ENCODE measurements at places on chromosomes 12 and 14.

DNA sequence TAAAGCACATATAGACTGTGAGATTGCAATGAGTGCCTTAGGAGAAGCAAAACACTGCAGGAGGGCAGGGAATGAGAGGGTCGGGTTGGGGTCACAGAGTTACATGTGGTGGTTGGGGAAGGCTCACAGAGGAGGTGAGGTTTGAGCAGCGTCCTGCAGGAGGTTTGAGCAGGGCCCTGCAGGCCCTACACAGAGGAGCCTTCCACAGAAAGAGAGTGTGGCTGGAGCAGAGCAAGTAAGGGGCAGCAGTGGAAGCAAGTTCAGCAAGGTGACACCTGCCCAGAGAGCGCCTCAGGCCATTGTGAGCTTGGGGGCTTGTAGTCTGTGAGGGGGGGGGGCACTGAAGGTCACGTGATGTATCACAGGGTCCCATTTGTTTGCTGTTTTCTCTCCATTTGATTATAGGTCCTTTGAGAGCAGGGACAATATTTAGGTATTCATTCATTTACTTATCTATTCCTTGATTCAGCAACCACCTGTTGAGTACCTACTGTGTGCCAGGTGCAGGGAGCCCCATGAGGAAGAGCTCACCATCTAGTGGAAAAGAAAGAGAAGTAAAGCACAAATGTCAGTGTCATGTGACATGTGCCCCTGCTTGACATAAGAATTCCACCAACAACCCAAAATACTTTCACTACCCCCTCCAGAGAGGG, 56.6 kb downstream of the GALNT16 start:
- no peak for DNase-seq

DNA sequence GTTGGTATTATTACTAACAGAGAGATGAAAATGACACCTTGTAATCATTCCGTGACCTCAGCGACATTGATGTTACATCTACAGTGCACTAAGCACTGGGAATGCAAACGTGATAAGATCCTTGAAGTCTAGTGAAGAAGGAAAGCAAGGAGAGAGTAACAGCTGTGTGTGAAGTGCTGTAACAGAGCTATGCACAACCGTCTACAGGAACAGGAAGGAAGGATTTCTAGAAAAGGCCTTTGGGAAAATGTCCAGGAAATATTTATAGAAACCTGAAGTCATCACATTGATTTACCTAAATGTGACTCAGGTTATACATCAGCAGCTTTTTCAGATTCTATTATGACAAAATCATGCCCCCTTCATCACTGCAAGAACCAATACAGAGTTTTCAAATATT, 304.2 kb upstream of the AMIGO2 start:
- DNase-seq: no peak

GRCh38 chr12:27387473-27387872, 54.8 kb downstream of the BMAL2 start:
- DNase-seq: no peak

- no peak for DNase-seq
Observed at GRCh38 chr14:65255583-65256461, 153.5 kb upstream of the MAX start.

DNA sequence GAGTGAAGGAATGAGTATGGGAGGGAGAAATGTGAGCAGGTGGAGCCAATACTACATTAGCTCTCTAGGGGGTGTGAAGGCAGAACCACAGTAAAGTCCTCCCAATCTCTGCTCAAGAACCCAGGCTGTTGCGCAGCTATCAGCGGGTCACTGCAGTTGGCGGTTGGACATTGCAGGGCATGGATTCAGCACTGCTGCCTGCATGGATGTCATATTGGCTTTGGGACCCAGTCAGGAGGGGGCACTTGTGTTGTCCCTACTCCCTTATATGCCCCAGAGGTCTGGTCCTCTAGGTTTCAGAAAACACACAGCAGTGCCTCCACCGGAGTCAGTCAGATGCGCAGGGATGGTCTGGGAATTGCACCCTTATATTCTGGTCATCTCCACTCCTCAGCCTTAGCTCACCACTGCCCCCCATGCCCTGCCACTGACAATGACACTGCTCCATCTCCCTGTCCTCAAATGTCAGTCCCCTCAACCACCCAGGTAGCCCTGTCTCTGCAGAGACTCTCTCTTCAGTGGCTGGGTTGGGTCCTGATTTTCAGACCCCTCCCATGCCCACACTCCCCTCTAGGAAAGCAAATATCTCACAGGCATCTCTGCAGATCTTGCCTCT, 9.6 kb downstream of the ZDHHC22 start:
- DNase-seq: no peak

DNA sequence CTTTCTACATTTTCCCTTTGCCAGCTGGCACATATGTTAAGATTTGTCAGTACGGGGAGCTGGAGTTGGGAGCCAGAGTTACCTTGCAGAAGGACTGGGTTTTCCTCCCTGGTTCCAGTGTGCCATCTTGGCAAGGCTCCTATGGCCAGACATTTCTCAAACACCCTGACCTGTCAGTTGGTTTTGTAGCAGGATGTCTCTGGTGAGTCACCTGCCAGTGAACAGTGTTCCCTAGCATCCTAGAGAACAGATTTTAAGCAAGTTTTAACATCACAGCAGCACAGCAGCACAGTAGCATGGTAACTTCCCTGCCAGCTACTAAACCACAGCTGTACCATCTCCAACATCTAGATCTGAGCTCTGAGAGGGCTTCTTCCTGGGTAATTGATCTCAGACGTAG, 26.2 kb upstream of the KTN1 start:
- no peak for DNase-seq

GRCh38 chr12:113467142-113467501, 4.5 kb downstream of the LHX5 start:
- no peak for DNase-seq

- DNase-seq: no peak
Observed at GRCh38 chr14:49460662-49461061, 125.5 kb downstream of the RPS29 start.

DNA sequence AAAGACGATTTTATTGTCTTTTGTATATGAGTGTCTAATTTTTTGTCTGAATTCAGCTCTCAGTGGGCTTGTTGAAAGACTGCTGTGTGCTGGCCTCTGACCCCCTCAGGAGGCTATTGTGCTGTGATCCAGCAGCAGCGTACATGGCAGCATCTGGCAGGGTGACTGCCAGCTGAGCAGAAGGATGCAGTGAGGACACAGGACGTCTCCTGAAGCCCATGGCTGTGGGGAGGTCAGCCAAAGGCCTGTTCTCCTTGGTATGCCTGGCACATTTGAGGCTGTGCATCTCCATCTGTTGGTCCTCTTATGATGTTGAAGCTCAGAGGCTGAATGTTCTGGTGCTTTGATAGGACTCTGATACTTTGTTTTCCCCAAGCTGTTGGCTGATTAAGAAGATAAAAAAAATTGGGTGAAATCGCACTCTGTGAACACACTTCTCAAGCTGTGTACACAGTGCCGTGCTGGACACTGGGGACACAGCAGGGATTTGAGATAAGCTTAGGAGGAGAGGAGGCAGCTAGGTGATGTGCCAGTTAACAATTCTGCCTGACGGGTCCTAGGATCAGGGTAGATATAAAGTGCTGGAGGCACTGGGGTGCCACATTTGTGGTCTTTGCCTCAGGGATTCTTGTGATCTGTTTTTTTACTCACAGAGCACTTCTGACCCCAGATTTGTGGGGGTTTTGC, 37.5 kb downstream of the EID3 start:
- DNase-seq: no peak

DNA sequence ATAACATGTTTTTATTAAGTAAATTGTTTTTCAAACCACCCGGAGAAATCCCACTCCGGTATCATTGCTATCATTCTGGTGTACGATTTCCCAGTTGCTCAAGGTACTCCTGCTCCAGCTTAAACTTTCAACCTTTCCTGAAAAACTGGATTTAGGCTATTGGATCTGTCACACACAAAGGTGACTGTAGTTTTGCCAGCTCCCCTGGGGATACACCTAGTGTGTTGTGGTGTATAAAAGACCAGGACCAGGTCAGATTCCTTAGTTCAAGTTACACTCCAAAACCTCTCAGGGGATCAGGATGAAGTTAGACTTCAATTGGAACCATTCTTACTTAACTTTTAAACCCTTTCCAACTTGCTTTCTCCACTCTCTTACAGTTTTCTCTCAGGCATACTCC, 303.9 kb downstream of the NOVA1 start:
- DNase-seq: no peak

DNA sequence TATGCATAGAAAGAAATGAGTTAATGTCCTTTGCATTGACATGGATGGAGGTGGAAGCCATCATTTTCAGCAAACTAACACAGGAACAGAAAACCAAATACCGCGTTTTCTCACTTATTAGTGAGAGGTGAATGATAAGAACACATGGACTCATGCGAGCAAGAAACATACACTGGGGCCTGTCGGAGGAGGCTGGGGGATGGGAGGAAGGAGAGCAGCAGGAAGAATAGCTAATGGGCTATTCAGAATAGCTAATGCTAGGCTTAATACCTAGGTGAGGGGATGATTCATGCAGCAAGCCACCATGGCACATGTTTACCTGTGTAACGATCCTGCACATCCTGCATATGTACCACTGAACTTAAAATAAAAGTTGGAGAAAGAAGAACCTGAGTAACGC, 29.1 kb upstream of the SYT1 start:
- no peak for DNase-seq

GRCh38 chr12:57939291-57939690, 2.1 kb upstream of the ATP23 start:
- DNase-seq: no peak

DNA sequence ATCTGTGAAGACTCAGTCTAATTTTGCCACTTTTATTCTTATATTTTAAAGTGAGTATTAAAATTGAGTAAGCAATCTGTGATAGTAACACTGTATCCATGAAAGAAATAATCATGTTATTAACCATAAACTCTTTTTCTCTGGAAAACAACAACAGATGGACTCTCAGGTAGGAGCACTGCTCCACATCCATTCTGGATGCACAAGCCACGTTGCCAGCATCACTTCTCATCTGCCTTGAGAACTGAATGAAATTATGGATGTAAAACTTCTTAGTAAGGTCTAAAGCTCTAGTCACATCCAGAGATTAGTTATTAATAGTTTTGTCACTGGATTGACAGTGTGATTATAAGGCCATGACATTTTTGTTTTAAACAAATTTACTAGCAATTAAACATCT, 489.1 kb upstream of the SYT1 start:
- no peak for DNase-seq

DNA sequence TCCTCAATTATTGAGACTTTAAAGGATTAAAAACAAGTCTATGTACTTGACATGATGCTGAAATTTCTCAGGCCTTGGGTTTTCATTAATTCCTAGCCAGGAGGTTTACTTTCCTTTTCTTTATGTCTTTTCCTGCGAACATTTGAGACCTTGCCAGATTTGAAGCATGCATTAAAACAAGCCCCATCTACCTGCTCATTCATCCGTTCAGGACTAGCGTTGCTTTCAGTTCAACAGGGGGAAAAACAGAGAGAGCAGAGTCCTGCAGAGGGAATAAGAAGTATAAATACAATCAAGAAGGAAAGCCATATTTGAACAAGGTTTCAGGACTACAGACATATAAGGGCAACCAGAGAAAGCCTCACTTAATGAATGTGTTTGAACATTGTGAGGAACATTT, 542.4 kb downstream of the DIO2 start:
- no peak for DNase-seq

DNA sequence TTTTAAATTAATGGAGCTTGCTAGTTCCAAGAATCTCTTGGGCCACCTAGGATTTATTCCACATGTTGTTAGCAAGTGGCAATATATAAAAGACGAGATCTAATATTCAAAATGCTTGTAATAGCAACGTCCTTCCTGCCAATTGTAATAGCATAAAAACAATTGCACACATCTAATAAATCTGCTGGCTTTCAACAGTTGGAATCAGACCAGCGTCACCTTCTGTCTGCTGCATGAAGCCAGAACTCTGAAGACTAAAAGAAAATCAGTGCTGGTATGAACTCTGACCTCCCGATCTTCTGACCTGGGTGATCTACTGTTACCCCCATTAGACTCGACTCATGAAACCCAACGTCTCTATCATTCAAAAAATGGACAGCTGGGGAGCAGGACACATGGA, 100.6 kb downstream of the DIO2 start:
- no peak for DNase-seq

DNA sequence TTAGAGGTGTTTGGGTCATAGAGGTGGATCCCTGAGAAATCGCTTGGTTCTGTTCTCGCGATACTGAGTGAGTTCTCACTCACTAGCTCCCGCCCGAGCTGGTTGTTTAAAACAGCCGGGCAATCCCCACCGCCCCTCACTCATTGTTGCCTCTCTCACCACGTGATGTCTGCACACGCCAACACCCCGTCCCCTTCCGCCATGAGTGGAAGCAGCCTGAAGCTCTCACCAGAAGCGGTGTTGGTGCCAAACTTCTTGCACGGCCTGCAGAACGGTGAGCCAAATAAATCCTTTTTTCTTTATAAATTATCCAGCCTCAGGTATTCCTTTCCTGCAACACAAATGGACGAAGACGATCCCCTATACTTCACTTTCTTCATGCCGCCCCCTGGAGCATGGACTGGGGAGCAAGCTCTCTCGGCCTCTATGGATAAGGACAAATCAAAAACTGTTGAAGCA, 45.4 kb upstream of the CCND2 start:
- DNase-seq: no peak

DNA sequence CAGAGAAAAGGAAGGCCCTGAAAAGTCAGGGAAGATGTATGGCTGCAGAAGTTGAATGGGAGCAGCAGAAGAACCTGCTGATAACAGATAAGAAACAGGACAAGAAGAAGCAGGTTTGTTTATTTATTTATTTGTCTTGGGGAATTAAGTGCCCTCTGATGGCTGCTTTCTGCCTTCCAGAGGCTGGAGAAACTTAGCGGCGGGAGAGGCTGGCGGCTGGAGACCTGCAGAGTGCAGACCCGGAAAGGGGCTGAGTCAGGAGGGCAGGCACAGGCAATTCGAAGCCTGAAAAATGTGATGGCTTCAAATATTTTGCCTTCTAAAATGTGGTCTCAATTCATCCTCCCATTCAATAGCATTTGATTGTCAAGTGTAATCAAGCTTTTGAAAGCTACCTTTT, 168.2 kb upstream of the GZMB start:
- no peak for DNase-seq

DNA sequence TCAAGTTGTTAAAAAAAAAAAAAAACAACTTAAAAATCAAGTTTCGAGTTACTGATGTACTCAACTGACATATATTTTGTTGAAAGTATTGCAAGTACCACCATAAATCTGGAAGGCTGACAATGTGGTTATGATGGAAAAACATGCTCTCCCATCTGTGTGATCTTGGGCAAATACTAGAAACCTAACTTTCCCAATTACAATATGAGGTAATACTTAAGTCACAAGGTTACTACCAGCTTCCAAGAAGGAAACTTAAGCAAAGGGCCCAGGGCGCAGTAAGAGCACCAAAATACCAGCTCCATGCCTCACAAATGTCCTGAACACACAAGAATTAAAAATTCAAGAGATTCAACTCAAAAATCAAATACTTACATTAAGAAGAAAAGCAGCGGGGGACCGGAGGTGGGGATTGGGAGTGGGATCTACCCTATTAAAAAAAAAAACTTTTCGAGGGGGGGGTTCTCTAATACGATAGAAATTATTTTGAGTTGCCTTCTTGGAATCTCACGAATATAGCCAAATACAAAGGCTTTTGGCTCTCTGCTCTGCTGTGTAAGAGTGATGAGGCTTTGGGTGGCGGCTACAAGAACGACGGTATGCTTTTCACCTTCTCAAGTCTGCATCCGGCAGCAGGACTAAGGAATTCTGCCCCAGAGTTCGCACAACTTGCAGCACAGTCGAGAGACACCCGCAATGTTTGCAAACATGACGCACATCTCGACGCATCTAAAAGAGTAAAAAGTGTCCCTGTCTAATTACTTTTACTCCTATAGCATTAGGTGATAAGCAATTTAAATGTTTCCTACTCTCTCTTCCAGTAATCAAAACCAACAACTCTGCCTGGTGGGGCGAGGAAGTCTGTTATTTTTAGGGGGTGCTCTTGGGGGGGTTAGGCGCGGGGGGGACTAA, 1.1 kb downstream of the SAV1 start:
- no peak for DNase-seq
